A549 treated with ZK216348 at 1 μM for 4 hours (cell line): ENCODE measurements at places on chromosomes 5 and 9. TPM values are rescaled to one million over a fixed set of nuclear protein-coding genes. Genes with fewer than 3 reads are reported as not detected.

KCNV2 gene
- not detected in 5 replicates for total RNA-seq

NUTM2G gene
- not detected in 5 replicates for total RNA-seq

ECSCR gene
- total RNA-seq = not detected in 5 replicates

LCNL1 gene
- 0.08 to 0.18 TPM (median 0.12 TPM) in 3 of 5 replicates, not detected in the others for total RNA-seq

PFN3 gene
- not detected in 5 replicates for total RNA-seq

CEL gene
- 0.51 to 1.3 TPM (median 0.83 TPM) in 5 replicates for total RNA-seq

FAM200C gene
- 1.8 to 2.3 TPM (median 2.1 TPM) in 5 replicates for total RNA-seq

CCDC180 gene
- total RNA-seq = 0.26 to 1.1 TPM (median 0.81 TPM) in 5 replicates

CDH12 gene
- total RNA-seq = not detected in 5 replicates

MAMDC2 gene
- 0.18 to 0.43 TPM (median 0.21 TPM) in 5 replicates for total RNA-seq

PALM2AKAP2 gene
- 0.06 to 0.59 TPM (median 0.34 TPM) in 5 replicates for total RNA-seq

TTLL11 gene
- total RNA-seq = 3.9 to 5.0 TPM (median 4.1 TPM) in 5 replicates

SMIM27 gene
- total RNA-seq = 13.2 to 19.4 TPM (median 14.9 TPM) in 5 replicates
